ENCODE measurements at places on chromosomes 12 and 14.

- DNase-seq: peak; percentile 39
These were observed 156.8 kb upstream of the TMEM260 start for GRCh38 chr14:56422703-56423213.

DNA sequence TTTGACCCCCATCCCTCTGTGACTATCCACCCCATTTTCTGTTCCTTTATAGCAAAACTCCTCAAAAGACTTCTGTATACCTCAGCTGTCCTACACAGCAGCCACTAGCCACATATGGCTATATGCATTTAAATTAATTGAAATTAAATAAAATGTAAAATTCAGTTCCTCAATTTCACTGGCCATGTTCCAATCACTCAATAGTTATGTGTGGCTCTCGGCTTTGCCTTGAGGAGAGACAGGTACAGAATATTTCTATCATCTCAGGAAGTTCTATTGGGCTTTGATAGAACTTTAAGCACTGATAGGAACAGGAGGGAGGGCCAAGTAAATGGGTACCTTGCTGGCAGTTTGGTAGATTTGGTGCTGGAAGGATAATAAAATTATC is 280.3 kb upstream of the AMIGO2 start:
- DNase-seq: no peak

DNA sequence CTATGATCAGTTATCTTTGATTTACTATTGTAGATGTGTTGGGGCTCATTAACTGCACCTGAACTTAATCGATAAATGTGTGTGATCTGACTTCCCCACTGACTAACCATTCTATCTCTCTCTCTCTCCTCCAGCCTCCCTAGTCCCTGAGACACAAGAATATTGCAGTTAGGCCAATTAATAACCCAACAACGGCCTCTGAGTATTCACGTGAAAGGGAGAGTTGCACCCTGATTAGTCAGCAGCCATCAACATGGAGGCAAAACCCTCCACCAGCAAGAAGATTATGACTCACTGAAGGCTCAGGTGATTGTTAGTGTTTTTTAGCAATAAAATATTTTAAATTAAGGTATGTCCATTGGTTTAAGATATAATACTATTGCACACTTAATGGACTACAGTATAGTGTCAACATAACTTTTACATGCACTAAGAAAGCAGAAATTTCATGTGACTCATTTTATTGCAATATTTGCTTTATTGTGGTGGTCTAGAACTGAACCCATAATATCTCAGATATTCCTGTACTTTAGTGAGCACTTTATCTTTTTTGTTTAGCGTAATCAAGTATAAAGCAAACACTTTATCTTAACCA is 77.1 kb upstream of the PTGDR start:
- DNase-seq: no peak

GRCh38 chr12:77007476-77007875 is 57.9 kb downstream of the E2F7 start:
- DNase-seq: no peak

DNA sequence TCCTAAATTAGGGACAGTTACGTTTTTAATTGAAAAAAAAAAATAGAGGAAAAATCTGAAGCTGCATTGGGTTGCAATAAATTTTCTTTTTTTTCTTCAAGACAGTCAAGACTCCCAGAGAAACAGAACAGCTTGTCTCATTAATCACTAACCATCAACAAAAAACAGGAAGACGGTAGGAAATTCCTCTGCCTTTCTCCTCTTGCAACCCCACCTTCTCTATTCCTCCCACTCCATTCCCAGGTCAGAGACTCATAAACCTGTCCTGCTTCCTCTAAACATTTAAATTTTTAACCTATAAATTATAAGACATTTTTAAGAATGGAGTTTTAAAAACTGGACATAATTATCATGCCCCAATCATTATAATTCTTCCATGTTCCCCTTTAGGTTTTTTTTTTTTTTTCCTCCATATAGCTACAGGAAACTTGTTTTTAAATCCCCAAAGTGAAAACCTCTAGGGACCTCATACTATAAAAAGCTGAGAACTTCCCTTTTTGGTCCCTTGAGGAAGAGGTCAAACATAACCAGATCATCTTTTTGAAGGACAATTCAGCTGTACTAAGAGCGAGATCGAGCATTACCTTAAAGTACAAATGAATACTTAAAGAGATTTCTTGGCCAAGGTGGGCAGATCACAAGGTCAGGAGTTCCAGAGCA is 36.0 kb downstream of the CPM start:
- DNase-seq: no peak

GRCh38 chr12:7832059-7832696 is 40.5 kb downstream of the SLC2A14 start:
- peak; percentile 72 for DNase-seq

DNA sequence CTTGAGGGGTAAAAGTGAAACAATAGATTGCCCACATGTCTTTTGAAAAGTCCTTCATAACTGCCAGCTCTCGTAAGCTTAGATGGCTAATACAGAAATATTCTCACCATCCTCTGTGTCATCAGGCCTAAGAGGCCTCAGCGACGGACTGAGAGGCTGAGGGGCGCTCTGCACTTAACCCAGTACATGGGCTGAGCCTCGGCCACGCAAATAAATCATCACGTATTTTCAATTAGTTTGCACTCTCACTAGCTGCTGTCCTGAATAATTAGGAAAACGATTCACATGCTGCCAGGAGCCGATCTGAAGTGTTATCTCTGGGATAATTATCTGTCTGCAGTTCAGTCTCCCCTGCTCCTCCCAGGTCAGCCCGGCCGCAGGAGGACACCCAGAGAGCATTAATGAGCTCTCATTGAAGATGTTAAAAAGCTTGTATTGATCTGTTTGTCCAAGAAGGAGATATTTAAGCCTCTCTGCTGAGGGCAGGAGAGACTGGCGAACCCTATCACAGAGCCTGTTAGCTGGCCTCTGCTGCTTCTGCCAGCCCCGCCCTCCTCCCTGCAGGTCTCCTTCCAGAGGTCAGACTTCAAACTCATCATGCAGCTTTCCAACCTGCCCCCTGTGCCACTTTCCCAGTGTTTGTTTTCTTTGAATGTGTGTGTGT is 1051.3 kb downstream of the VRK1 start:
- DNase-seq: no peak

DNA sequence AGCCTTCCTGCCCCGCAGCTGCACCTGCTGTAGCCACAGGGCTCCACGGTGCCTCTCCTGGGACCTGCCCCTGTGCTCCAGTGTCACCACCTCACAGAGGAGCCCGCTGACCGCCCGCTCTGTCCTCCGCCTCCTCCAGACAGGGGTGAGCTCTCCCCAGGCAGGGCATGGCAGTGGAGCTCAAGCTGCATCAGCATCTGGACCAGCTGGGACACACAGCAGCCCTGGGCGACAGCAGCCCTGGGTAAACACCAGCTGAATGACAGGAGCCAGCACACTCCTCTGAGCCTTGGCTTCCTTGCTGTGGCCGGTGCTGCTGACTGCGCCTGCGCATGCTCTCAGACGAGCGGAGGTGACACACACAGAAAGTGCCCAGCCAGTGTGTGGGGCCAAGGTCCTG is 22.0 kb downstream of the CHGA start:
- DNase-seq: no peak
